ENCODE measurements at places on chromosomes 2 and 18.

- no peak for DNase-seq
Measured at GRCh38 chr18:78738076-78738690, 241.4 kb upstream of the SALL3 start.

- DNase-seq, result no peak
Measured at GRCh38 chr18:48994044-48994651, 43.4 kb upstream of the SMAD7 start.

DNA sequence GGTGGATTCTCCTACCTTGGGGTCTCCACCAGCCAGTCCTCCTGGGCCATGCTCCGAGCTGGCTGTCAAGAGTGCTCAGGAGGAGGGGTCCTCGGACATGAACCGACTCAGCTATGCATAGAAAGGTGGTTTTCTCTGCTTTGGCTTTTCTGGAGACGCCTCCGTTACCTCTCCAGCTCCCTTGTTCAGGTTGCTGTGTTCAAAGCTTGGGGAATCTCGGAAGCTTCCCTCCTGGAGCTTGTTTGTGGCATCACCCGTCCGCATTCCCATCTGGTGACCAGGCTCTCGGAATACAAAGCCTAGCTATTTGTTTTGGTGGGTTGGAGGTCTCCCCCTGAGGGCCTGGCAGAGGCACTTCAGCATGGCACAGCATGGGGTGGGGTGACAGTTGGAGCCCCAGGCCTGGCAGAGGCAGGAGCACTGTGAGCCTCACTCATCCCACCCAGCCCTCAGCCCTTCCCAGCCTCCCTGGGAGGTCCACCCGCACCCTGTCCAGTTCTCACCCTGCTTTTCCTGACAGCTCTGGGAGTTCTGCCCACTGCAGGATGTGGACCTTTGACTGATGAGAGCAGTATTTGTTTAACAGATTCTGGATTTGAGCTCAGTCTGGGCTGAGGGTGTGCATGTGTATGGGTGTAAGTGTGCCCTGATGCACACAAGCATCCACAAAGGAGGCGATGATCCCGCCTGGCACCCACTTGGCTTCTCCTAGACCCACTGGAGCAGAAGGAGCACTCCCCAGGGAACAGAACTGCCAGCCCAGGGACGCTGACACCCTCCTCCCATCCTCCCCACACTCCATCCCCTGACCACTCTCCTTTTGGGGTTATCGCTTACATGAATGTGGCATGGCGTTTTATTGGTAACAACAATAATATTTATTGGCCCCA lies 107.3 kb upstream of the HS6ST1 start:
- no peak for DNase-seq

DNA sequence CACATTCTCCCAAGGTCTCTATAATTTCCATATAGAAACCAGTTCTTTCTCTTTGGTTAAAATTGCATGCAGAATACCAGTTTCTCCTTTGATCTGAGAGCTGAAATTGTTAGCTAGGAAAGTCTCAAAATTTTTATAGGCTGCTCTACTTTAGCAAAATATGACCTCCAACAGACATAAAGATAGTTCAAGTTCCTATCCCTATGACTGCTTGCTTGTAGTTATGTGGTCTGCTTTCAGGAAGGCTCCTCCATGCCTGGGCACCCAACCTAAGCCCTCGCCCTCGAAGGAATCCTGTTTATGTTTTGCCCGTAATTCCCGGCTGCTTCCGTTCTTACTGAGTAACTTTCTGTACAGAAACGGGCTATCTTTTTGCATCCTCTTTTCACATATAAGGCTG lies 28.0 kb upstream of the LTBP1 start:
- no peak for DNase-seq

- no peak for DNase-seq
Measured at GRCh38 chr2:121376535-121377250, 91.7 kb upstream of the TFCP2L1 start.

- peak; percentile 43 for DNase-seq
Measured at GRCh38 chr2:216777637-216778273, 82.1 kb downstream of the TNP1 start.

DNA sequence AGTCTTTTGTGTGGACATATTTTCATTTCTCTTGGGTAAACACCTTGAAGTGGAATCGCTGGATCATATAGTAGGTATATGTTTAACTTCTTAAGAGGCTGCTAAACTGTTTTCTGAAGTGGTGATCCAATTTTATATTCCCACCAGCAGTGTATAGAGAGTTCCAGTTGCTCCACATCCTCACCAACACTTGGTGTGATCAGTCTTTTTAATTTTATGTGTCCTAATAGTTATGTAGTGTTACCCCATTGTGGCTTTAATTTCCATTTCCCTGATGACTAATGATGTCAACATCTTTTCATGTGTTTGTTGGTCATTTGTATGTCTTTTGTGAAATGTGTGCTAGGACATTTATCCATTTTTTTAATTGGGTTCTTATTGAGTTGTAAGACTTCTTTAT lies 56.9 kb downstream of the DGKD start:
- no peak for DNase-seq
